ENCODE measurements at places on chromosomes 1 and 21.

- DNase-seq, result no peak
These were observed 430.0 kb upstream of the RUNX1 start for GRCh38 chr21:35479065-35479448.

DNA sequence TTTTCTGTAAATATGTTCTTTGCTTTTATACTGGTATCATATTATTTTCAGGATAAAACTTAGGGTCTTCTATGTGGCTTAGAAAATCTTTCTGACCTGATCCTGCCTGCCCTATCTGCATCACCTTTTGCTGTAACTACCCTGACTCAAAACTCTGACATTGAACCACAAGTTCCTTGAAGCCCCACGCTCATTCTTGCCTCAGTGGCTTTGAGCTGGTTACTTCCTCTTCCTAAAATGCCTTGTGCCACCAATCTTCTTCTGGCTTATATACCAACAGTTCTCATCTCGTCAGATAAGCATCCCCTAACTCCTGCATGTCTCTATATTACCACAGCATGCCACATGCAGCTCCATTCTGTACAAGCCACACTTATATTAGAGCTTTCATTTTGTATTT is 84.5 kb upstream of the LRRC7 start:
- DNase-seq, result no peak

DNA sequence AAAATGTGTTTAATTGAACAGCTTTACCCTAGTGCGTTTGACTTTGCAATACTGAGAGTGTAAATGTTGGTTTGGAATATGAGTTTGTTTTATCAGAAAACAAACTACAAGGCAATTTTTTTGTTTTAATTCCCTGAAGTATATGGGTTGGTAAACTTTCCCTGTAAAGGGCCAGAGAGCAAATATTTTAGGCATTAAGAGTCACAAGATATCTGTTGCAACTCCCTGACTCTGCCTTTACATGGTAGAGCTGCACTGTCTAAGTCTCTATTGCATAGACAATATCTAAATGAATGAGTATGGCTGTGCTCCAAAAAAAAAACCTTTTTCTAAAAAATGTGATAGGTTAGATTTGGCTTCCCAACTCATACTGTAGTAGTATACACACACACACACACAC is 115.1 kb upstream of the PBX1 start:
- no peak for DNase-seq

DNA sequence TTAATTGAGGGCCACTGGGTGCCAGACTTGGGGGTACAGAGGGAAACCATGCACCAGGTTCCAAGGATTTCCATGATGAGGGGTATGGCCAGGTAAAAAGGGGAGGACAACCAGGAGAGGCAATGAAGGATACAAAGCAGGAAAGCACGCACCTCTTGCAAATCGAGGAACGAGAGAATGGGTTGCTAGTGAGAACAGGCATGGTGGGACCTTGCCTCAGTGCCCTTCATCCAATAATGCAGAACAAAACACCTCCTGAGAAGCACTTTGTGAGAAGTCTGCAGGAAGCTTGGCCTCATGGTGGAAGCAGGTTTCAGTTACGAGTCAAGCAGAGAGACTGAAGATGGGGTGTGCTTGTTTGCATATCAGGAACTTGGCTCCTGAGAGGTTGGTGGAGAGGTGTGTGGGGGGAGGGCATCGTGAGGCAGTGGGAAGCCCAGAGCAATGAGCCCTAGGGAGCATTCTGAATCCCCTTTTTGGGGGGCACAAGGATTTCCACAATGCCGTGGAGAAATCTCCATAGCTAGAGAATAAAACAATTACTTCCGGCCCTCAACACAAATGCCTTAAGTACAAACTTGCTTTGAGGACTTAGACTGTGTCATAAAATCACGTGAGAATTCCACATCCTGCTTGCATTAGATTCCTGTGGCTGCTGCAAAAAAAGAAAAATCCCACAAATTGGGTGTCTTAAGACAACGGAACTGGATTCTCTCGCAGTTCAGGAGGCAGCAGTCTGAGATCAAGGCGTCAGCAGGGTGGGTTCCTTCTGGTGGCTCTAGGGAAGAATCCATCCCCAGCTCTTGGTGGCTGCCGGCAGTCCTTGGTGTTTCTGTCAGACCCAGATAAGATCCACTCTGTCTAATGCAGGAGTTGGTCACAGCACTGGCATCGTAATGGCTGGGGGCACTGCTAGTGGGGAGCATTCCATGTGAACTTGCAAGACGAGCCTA is 54.9 kb upstream of the BACE2 start:
- DNase-seq, result no peak

DNA sequence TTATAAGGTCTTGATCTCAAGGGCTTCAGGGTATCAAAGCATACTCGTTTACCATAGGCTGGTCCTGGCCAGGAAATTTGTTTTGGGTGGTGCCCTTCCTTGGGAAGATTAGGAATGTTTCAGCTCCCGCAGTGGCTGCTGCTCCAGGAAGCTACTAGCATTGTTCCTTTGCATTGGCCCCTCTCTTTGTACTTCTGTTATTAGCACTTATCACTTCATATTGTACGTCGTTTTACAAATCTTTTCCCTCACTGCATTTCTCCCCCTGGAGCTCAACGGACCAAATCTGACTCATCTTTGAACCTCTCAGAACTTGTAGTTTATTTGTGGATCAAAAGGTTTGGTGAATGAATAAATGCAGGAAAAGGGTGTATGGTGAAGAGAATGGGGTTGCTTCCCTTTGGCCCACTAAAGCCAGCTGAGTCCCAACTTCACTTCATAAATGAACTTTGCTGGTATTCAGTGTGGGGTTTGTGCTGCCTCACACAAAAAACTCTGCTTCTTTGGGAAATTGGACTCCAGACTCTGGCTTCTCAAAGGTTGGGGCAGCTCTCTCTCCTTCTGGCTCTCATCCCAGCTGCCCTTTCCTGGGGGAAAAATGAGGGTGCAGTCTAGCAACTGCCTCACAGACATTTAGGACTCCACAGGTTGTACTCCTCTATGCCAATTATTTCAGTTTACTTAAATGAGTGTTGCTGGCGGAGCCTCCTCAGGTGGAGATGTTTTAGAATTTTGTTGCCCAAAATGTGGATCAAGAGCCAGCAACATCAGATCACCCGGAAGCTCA is 5.9 kb downstream of the GNAT2 start:
- no peak for DNase-seq

DNA sequence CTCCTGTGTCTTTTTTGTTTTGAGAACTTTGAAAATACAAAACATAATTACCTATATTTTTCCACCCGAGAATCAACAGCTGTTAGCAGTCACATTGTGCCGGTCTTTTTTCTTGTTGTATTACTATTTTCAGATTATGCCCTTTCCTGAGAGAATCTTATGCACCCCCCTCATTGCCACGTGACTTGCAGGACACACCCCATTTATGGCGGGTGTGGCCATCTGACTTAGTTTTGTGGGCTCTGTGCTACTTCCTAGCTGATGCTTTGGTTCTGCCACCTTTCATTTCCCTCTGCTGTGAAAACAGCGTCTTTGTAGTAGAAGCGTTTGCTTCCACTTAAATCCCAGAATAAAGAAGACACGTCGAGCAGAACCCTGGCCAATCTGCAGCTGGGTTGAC is 82.8 kb upstream of the SOX13 start:
- no peak for DNase-seq

DNA sequence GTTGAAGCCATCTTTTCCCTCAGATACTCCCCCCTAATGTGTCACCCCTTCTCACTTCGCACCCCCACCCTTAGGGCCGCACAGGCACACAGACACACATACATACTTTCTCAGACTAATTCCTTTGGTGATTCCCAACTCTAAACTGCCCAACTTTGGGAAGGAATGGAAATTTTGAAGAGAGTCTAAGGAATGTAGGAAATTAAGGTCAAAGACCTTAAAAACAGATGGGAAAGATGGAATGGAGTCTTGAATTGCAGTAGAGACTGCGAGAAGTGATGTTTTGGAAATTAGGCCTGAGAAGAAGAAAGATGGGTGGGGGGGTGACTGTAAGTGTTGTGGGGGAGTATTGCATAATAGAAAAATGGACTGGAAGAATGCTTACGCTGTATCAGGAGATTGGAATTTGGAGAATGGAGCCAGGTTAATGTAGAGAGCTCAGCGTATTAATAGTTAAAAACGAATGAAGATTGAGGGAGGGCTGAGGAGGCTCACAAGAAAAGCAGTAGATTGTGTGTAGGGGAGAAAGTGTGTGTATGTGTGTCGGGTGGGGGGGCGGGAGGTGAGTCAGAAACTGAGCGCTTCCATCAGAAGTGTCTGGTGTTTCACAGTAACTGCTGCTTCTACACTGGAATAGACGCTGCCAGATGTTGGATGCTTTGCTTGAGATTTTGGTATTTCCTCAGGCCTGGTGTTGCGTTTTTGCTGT is 1.7 kb downstream of the PIP5K1A start:
- no peak for DNase-seq

Data from putamen (tissue), 1 donor.